ENCODE measurements at places on chromosomes 1 and 21.

DNA sequence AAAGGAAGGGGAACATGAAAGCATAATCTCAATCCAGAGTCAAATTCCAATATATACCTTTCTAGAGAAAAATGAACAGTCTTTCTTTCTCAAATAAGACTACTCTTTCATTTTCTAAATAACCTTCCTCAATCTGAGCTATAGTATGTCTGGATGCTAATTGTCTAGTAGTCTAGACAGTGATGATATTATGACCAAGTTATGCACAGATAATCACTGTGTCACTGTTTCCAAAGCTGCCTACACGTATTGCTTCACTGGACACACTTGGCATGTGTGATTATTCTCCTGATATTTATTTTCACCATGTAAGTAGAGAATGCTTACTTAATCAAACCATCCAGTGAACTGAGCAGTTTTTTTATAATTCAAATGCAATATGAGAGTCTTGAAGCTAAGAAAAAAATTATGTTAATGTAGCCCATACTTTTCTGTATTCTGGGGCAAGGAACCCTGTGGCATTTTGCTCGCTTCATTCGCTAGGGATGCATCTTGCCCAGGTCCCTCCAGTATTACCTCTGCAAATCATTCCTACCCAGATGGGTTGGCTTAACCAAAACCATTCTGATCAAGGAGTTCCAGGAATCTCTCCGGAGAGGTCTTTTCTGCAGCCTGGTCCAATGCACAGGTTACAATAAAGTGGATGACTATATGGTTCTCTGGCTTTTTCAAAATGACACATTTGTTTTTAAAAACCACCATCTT lies 303.1 kb upstream of the RUNX1 start:
- no peak for DNase-seq

- DNase-seq: no peak
Measured at GRCh38 chr21:44844256-44844655, 26.4 kb upstream of the SUMO3 start.

DNA sequence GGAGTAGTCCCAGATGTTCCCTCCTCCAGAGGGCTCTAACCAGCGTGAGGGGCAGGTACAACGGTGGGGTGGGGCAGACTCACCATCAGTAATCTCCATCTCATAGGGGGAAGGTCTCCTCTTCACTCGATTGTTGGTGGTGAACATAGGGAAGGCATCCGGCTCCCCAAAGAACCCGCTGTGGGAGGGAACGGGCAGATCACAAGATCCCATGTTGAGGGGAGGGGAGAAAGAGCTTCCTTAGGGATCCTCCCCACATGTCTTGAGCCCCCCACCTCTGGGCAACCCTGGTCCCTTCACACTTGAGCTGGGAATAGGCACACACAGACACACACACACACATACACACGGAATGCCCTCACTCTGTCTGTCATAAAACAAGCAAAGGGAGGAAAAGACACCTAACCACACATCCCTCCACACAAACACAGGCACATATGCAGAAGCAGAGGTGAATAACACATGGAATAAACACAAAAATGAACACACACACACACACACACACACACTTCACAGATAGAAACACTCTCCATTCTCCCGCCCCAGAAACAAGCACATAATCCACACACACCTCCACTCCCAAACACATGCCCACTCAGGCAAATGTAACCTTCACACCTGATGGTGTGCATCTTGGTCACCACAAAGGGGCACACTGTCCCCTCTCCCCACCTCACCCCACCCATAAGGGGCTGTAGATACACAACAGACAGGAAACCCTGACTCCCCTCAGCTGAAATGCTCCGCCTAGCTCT lies 7.9 kb downstream of the TAL1 start:
- no peak for DNase-seq

GRCh38 chr21:14711287-14711686 lies 165.2 kb upstream of the SAMSN1 start:
- DNase-seq: no peak

- no peak for DNase-seq
Measured at GRCh38 chr1:118210723-118211110, 25.7 kb upstream of the SPAG17 start.

- DNase-seq: no peak
Measured at GRCh38 chr1:19552291-19553010, 67.1 kb upstream of the CAPZB start.

GRCh38 chr21:45303091-45303615 lies 15.5 kb upstream of the POFUT2 start:
- DNase-seq: peak; percentile 49

DNA sequence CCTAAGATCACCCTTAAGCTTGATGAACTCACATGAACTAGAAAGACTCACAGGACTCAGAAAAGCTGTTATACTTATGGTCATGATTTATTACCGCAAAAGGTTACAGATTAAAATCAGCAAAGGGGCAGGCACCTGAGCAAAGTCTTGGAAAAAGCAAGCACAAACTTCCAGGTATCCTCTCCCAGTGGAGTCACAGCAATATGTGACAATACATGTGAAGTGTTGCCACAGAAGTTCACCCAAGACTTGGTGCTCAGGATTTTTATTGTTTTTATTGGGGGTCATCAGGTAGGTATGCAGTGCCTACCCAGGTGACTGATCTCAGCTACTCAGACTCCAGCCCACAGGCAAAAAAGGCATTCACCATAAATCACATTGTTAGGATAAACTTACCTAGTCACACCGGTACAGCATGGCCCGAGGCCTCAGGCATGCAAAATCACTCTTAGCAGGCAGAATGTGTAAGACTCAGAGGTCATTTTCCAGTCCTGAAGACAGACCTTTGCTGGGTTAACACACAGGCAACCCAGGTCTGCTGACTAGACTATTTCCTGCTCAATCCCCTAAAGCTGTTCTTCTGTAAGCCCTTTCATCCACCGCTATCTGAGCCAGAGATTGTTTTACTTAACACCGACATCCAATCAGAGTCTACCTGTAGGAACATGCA lies 55.6 kb downstream of the SSX2IP start:
- DNase-seq: no peak

GRCh38 chr21:46119144-46119636 lies 21.3 kb downstream of the COL6A2 start:
- DNase-seq: peak; percentile 44

DNA sequence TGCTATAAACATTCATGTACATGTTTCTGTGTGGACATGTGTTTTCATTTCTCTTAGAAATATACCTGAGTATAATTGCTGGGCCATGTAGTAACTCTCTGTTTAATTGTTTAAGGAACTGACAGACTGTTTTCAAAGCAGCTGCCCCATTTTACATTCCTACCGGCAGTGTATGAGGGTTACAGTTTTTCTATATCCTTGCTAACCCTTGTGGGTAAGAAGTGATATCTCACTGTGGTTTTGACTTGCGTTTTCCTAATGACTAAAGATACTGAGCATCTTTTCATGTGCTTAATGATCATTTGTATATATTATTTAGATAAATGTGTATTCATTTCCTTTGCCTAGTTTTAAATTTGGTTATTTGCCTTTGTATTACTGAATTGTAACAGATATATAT lies 81.7 kb downstream of the DNM3 start:
- no peak for DNase-seq

- peak; percentile 2 for DNase-seq
Measured at GRCh38 chr1:203089001-203089650, 3.3 kb upstream of the MYOG start.

DNA sequence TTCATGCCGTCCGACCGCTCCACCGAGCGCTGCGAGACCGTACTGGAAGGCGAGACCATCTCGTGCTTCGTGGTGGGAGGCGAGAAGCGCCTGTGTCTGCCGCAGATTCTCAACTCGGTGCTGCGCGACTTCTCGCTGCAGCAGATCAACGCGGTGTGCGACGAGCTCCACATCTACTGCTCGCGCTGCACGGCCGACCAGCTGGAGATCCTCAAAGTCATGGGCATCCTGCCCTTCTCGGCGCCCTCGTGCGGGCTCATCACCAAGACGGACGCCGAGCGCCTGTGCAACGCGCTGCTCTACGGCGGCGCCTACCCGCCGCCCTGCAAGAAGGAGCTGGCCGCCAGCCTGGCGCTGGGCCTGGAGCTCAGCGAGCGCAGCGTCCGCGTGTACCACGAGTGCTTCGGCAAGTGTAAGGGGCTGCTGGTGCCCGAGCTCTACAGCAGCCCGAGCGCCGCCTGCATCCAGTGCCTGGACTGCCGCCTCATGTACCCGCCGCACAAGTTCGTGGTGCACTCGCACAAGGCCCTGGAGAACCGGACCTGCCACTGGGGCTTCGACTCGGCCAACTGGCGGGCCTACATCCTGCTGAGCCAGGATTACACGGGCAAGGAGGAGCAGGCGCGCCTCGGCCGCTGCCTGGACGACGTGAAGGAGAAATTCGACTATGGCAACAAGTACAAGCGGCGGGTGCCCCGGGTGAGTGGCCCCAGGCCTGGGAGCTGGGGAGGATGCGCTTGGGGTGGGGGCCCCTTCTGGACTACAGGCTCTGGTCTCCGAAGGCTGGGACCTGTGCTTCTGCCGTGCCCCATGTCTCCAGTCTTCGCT lies 1.1 kb downstream of the SKI start:
- DNase-seq: peak; percentile 82

DNA sequence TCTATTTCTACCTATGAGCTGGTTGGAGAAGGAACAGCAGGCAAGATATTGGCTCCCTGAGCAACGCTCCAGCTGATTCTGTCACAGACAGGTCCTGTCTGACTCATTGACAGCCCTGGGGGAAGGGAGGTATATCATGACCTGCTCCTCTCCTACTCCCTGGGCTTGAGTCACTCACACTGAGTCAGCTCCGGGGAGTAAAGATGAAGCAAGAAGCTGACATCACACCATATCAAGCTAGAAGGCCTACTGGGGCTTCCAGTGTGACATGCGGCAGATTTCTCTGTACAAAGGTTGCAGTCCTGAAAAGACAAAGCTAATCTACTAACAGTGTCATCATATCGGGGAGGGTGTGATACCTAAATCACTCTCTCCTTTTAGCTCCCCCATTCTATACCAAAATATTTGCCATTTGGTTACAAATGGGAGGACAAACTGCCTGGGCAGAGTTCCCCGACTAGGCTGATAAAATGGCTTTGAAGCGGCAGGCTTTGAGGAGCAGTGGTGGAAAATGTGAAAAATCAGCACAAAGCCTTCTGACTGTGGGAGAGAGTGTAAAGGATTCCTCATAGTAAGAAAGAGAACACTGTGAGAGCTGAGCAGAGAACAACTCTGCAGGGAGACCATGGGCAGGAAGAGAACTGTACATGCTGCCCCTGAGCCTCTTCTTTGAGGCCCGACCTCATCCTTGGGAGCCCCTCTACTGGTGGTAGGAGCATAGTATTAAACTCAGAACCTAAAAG lies 15.5 kb downstream of the PI4KB start:
- no peak for DNase-seq

- no peak for DNase-seq
Measured at GRCh38 chr1:246110343-246111219, 396.5 kb downstream of the SMYD3 start.

GRCh38 chr1:1419363-1419812 lies 1.7 kb downstream of the ANKRD65 start:
- DNase-seq: no peak

DNA sequence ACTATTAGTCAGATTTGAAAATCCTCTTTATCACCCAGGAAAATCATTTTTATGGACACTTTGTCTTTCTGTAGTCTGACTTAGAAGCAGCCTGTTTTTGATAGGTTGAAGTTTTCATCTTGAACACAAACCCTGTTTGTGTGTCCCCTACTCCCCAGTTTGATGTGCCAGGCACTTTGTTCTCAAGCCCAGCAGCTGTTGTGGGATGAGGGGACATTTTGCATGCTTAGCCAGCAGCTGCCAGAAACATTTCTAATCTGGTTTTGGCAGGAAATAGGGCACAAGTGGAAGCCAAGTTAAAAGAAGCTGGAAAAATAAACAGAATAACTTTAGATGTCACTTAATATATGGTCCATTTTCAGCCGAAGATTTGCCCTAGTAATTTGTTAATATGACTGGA lies 29.9 kb downstream of the ACTN2 start:
- peak; percentile 62 for DNase-seq

DNA sequence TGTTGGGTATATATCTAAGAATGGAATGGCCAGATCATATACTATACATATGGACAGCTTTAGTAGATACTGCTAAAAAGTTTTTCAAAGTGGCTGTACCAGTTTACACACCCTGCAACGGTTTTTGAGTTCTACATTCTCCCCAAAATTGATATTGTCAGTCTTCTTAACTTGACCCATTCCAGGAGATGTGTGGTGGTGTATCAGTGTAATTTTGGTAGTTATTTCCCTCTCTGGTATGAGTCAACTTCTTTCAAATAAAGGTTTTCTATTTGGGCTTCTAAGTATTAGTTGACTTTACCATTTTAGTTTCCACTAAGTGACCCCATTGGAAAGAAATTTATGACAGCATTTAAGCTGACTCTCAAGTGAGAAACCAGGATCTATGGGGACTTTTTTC lies 29.2 kb downstream of the INKA2 start:
- no peak for DNase-seq

- no peak for DNase-seq
Measured at GRCh38 chr1:54848134-54848948, 38.7 kb downstream of the DHCR24 start.

DNA sequence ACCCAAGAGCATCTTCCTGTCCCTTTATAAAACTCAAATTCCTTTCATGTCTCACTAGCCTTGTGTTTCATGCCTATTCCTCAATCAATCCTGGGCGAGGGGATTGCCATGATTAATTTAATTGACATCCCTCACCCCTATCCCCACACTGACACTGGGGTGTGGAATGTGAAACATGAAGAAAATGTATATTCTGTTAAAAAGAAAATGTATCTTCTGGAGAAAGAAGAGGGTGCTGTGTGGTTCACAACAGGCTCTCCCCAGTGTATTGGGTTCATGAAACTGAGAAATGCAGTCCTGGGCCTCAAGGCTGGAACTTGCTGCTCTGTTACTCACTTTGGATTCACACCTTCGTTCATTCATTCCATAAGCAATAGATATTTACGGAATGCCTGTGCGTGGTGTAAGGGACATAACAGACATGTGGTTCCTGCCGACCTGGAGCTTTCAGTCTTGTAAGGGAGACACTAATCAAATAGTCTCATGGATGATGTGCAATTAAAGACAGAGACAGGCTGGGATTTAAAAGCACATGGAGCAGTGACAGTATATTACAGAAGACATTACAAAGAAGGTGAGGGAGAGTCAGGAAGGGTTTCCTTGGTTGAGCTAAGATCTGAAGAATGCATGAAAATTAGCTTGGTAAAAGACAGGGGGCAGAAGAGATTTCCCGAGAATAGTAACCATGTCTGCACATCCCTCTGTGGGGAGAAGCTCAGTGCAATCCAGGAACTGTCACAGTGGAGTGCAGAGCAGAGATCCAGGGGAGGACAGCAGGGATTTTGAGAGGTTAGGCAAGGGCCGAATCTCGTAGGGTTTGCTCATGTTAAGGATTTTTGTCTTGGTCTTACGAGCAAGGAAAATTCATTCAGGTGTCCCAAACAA lies 32.1 kb downstream of the SERTAD4 start:
- DNase-seq: no peak

Data from right forelimb (tissue), 1 donor.